ENCODE measurements at places on chromosomes 5 and 9.

GRCh38 chr9:126668058-126668457 lies 54.3 kb downstream of the LMX1B start:
- DNase-seq = no peak

DNA sequence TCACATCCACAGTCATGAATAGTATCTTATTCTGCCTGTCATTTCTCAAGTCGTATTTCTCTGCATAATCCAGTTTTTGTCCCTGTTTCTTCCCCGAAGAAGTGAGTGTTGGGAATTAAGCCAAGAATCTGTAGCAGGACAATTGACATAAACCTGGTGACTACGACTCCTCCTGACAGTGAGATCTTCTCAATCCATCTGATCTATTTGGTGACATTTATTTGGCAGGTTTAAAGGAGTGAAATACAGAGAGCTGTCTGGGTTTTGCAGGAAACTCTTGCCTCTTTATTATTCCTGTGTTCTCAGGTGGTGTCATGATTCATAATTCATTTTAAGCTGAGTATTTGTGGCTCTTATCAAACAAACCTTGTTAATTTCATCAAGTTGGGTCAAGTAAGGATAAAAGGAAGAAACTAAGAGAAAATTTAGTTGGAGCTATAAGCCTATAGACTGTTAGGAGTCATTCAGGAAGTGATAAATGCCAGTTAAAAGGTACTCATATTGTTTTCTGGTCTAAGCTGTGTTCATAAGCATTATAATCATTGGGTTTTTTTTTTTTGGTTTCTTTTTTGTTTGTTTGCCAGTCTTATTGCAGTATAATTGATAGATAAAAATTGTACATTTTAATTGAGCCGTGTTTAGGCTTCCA lies 95.9 kb upstream of the PCSK1 start:
- no peak for DNase-seq

GRCh38 chr5:102211165-102211564 lies 84.9 kb downstream of the SLCO4C1 start:
- DNase-seq = no peak

- no peak for DNase-seq
Observed at GRCh38 chr9:127878652-127879390, 1.3 kb upstream of the AK1 start.

DNA sequence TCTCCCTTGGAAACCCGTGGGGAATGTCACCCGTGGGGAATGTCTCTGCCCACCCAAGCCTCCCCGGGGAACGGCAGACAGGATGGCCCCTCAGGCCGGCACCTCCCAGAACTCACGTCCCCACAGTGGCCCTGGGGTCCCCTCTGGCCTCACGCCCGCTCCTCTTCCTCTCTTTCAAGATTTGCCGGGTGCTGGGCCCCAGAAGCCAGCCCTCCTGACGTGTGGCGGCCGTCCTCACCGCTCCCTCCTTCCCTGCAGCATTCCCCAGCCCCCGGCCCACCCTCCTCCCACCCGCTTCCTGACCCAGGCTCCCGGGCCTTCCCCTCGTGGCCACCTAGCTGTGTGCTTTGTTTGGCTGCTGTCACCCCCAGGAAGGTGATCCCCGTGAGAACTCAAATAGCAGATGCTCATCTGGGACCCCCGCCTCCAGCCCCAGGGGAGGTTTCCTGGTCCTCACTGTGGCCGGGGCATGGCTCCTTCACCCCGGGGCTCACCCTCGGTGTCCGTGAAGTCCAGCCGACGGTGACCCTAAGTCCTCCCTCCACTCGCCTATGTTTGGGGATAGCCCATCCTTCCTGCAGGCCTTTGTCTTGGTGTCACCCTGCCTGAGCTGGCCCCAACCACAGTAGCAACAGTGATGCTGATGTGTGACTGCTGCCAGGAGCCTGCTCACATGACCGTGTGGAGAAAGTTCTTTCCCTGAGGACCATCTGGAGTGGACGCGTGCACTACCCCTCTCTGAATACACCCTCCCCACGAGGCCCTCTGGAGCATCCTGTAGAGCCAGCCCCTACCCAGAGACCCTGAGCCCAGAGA lies 163.3 kb upstream of the IER5L start:
- DNase-seq = no peak

DNA sequence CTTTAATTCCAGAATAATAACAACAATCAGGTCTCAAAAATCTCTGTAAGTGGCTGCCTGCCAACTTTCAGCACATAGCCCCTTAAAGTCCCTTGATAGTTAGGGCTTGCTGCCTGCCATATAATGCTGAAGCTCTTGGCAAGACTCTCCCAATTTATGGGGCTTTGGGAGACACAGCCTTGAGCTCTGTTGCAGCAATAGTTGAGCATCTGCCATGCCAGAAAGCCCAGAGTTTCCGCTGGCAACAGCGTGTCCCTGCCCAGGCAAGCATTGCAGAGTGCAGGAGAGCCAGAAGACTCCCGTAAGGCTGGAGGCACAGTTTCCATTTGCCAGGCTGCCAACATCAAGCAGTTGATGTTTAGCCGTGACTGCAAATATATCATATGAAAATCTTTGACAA lies 678.5 kb upstream of the NUDT12 start:
- DNase-seq = no peak

DNA sequence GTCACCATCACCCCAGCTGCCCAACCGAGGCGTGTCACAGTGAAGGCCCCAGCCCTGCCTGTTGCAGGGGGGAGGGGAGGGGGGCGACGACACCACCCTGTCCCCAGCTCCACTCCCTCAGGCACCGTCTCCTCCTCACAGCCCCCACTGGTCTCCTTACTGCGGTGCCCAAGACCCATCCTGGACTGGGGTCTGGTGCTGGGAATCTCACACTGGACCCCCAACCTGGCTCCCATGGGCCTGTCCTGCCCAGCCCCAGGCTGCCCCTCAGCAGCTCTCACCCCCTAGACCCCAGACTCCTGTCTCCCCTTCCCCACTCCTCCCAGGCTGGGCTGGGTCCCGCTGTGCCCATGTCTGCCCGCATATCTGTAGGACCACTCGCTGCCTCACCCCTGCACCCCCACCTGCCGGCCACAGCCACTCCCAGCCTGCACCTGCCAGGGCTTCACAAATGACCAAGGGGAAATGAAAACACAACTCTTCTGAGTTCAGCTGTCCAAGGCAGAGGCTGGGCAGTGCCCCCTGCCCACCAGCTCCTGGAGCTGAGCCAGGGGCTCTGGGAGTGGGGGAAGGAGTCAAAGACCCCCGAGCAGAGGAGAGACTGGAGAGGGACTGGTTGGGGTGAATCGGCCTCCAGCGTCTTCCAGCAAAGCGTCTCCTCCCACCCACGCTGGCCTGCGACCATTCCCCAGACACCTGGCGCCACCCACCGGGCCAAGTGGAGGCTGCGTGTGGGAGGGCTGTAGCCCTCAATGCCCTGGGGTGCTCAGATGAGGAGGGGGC lies 32.6 kb upstream of the EGFL7 start:
- peak; percentile 64 for DNase-seq

- DNase-seq = no peak
Observed at GRCh38 chr5:74143721-74144330, 496.7 kb downstream of the ENC1 start.

DNA sequence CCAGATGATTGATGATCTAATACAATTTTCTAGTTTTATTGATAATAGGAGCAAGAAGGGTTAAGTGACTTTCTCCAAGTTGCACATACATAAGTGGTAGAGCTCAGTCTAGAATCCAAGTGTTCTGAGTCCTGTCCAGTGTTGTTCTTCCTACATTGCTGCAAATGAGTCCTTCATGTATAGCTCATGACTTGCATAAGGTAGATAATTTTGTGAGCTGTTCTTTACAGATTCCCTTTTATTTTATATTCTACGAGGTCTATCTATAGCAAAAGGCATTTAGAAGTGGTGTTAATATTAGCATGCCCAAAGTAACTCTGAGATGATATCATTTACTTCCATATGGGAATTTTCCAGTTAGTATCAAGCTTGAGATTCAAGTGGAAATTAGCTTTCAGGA lies 20.0 kb downstream of the MRPS30 start:
- no peak for DNase-seq

DNA sequence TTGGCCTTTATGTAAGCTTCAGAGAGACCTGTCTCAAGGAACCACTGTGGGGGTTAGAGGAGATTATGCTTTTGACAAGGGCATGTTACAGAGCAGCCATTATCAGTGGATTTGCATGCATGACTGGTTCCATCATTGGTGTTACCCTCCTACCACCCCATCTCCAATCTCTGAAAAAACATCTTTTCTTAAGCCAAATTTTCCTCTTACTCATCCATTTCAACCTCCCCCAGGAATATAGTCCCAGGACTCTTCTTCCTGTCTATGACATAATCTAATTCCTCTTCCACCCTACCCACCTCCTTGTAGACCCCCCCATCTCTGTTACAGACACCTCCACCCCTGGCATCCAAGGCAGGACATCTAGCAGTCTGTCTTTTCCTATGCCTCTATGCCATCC lies 33.1 kb upstream of the ADRB2 start:
- DNase-seq = no peak

DNA sequence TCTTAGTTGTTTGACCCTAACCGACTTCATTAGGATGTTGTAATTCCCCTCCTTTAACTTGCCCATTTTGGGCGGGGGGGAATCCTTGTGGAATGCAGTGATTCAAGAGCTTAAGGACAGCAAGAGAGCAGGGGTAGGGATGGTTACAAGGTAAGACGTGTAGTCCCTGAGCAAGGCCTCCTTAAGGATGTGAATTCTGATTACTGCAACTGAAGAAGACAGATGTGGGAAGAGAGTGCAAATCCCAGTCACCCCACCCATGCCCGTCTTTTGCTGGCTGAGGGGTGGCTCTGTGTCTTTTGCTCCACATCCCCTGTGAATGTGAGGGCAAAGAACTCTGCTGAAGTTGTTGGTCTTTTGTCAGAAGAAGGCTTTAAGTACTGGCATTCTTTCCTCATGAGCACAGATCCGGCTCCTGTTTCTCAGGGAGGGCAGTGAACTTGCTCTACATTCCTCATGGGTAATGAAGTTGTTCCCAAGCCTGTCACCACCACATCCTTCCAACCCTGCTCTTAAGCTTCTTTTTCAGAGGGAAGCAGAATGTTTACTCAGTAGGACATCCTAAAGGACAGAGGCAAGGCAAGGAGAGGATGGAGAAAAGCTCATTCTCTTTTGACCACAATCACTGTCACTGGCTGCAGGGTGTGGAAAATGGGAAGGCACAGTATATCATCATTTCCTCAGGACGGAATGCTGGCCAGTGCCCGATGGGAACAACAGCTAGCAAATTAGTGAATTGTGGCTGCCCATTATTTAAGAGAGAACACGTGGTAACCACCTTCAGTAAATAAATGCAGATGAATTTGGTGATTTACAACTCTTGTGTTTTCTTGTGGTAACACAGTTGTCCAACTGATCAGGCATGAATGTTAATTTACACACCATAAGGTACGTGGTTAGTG lies 61.5 kb downstream of the RAI14 start:
- no peak for DNase-seq

DNA sequence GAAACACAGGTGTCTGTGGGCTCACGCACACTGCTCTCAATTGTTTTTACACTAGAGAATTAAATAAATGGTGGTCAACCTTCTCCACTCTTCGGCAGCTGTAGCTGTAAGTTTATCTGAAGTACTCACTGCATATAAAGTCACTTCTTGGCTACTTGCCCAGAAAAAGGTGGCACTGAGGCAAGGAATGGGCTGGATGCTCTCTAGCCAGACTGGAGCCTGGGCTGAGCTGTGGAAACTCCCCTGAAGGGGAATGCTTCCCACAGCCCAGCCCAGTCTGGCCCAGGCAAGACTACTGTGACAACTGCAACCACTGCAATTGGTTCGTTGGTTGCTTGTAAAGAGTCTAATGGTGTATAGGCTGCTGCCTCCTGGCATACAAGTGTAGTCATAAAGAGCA lies 4.5 kb downstream of the LEAP2 start:
- no peak for DNase-seq

GRCh38 chr9:35740243-35740642 lies 7.8 kb downstream of the CREB3 start:
- no peak for DNase-seq

DNA sequence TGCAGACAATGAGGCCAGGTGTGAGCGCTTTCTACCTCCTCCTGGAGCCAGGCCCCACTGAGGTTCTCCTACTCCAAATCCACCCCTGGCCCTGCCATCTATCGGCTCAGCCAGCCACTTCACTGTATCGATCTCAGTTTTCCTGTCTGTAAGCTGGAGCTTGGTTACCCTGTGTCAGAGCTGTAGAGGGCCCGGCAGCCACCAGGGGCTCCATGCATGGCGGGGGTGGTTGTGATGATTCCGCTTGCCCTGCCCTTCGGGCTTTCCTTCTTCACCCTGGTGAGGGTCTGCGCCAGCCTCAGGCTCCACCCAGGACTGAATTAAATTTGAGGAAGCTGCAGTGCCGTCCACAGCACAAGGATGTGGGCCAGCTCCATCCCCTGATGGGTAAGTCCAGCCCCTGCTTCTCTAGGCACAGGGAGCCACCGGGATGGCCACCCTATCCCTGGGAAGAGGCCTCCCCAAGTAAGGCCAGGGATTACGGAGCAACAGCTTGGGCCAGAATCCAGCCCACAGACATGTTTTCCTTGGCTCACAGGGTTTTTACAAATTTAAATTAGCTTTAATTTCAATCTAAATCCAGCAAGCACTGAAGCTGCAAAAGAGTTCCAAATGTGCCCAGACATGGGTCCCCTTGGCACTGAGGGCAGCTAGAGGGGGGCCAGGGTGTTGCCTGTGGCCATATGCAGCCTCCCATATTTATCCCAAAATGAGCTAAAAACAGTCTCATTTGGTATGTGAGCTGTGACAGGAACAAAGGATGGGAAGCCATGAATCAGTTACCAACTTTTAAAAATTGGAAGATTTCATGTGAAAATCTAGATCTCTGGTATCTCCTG lies 89.1 kb upstream of the FBXW11 start:
- DNase-seq = no peak

GRCh38 chr9:488448-488847 lies 273.8 kb downstream of the DOCK8 start:
- DNase-seq = no peak

DNA sequence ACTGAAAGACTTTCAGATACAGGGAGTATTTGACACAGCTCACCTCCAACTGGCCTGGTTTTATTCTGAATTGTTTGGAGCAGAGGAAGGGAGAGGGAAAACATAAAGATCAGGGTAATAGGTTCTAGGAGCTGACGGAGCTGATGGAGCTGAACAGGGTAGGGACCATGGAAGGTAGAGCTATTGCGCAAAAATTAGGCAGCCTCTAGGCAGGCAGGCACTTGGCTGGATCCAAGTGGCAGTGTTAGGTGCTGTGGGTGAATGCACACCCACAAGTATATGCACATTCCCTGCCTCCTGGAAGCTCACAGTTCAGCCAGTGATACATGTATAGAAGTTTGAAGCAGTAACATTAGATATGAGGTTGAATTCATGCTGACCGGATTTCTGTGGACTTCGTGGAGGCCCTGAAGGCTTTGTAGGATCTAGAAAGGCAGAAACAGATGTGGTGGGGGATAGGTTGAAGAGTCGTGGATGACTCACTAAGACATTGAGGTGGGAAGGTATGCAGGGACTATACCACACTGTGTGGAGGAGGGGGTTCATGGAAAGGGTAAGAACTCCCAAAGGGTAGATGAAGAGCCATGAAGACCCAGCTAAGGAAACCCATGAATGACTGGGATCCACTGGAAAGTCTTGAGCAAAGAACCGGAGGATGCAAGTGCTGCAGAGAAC lies 50.8 kb downstream of the WWC1 start:
- no peak for DNase-seq
